ENCODE measurements at places on chromosomes 12 and 14.

DNA sequence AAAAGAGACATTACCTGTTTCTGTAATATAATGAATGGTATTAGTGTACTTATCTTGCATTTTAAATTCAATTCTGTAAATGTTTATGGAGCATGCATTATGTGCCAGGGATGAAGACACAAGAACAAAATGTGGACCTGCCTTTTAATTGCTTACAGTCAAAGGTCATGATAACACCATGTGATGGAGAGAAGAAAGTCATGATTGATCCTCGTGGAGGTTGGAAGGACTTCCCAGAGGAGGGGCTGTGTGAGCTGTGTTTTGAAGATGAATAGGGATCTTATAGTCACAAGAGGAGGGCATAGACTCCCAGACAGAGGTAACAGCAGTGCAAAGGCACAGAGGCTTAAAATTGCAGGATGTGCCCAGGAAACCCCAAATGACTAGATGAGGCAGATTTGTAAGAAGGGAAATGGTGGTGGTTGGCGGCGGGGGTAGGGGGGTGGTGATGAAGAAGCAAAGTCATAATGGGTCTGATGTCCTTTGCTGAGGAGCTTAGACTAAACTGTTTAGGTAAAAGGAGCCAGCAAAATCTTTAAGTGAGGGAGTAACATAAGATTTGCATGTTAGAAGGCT, 151.5 kb downstream of the PRKCH start:
- H3K27me3 ChIP-seq = no peaks in the 10 kb centered on the region
- peaks cover 69% of the 10 kb centered on the region for H3K4me1 ChIP-seq
- H3K27ac ChIP-seq = peak overlapping the region; percentile 79
- H3K4me3 ChIP-seq = no peak overlapping the region
- DNase-seq = no peak

GRCh38 chr12:97912943-97913342, 450.3 kb downstream of the RMST start:
- no peaks in the 10 kb centered on the region for H3K36me3 ChIP-seq
- no peak for DNase-seq
- no peak overlapping the region for H3K4me3 ChIP-seq
- no peaks in the 10 kb centered on the region for H3K27me3 ChIP-seq
- no peak overlapping the region for H3K27ac ChIP-seq

- no peaks in the 10 kb centered on the region for H3K36me3 ChIP-seq
- no peaks in the 10 kb centered on the region for H3K27me3 ChIP-seq
- H3K27ac ChIP-seq = no peak overlapping the region
- H3K4me3 ChIP-seq = no peak overlapping the region
- peak; percentile 50 for DNase-seq
- peaks cover 44% of the 10 kb centered on the region for H3K4me1 ChIP-seq
Measured at GRCh38 chr12:13534645-13535398, 338.3 kb downstream of the EMP1 start.

GRCh38 chr12:98817742-98818141, 172.7 kb downstream of the APAF1 start:
- DNase-seq = no peak
- H3K4me1 ChIP-seq = no peaks in the 10 kb centered on the region
- no peaks in the 10 kb centered on the region for H3K36me3 ChIP-seq
- no peak overlapping the region for H3K4me3 ChIP-seq
- no peak overlapping the region for H3K27ac ChIP-seq
- peaks cover 7% of the 10 kb centered on the region for H3K27me3 ChIP-seq

DNA sequence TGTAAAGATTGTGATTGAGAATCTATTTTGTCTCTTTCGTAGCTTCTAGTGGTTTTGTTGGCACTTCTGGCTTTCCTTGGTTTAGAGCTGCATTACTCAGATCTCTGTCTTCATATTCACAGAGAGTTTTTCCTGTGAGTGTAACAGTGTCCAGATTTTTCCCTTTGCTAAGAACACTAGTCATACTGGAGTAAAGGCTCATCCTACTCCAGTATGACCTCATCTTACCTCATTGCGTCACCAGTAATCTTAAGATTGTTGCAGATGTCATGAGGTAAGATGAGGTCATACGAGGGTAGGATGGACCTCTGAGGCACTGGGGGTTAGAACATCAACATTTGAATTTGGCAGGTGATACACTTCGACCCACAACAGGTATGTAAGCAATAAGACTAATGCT, 461.2 kb downstream of the FLRT2 start:
- H3K27ac ChIP-seq = no peak overlapping the region
- DNase-seq = no peak
- no peak overlapping the region for H3K4me3 ChIP-seq
- H3K36me3 ChIP-seq = no peaks in the 10 kb centered on the region

DNA sequence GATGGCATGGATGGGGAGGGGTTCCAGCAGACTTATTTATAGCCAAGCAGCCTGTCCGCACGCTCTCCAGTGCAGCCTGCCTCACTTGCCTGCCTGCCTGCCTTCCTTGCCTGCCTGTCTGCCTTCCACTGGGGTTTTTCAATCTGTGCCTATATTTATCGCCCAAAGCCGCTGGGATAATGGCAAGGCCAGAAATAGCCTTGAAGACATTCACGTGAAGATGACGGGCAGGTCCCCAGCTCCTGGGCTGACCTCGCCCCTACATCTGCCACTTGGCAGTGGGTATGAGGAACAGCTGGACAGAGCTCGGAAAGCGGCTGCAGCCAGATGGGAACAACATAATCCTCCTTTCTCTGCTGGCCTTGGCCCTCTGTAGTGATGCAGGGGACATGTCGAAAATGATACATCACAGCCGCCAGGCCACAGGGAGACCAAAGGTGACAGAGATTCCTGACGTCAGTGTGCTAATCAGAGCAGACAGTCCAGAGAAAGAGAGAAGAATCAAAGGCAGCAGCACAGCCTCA, 53.3 kb downstream of the PITPNM2 start:
- H3K4me1 ChIP-seq = peaks cover 22% of the 10 kb centered on the region
- no peak overlapping the region for H3K27ac ChIP-seq
- H3K27me3 ChIP-seq = no peaks in the 10 kb centered on the region
- DNase-seq = no peak

- DNase-seq = no peak
- H3K27me3 ChIP-seq = no peaks in the 10 kb centered on the region
- peaks cover 15% of the 10 kb centered on the region for H3K36me3 ChIP-seq
- H3K4me1 ChIP-seq = peaks cover 2% of the 10 kb centered on the region
- no peak overlapping the region for H3K4me3 ChIP-seq
- no peak overlapping the region for H3K27ac ChIP-seq
Measured at GRCh38 chr12:123731596-123731995, 19.4 kb downstream of the ATP6V0A2 start.

GRCh38 chr12:88867510-88867909, 287.2 kb upstream of the KITLG start:
- no peaks in the 10 kb centered on the region for H3K36me3 ChIP-seq
- no peak for DNase-seq
- no peak overlapping the region for H3K27ac ChIP-seq
- no peak overlapping the region for H3K4me3 ChIP-seq
- H3K4me1 ChIP-seq = no peaks in the 10 kb centered on the region

- no peaks in the 10 kb centered on the region for H3K27me3 ChIP-seq
- no peaks in the 10 kb centered on the region for H3K36me3 ChIP-seq
- H3K4me1 ChIP-seq = no peaks in the 10 kb centered on the region
- DNase-seq = no peak
- no peak overlapping the region for H3K4me3 ChIP-seq
Measured at GRCh38 chr12:63895841-63896240, 51.3 kb downstream of the SRGAP1 start.

- no peak overlapping the region for H3K27ac ChIP-seq
- no peaks in the 10 kb centered on the region for H3K36me3 ChIP-seq
- H3K4me1 ChIP-seq = no peaks in the 10 kb centered on the region
- H3K4me3 ChIP-seq = no peak overlapping the region
Measured at GRCh38 chr12:117501076-117501869, 139.8 kb upstream of the NOS1 start.

- no peaks in the 10 kb centered on the region for H3K4me1 ChIP-seq
- H3K36me3 ChIP-seq = no peaks in the 10 kb centered on the region
- no peak overlapping the region for H3K4me3 ChIP-seq
- no peak for DNase-seq
Measured at GRCh38 chr14:66965831-66966230, 223.4 kb upstream of the GARIN2 start.

GRCh38 chr12:82955043-82955442, 268.3 kb downstream of the TMTC2 start:
- H3K36me3 ChIP-seq = no peaks in the 10 kb centered on the region
- DNase-seq = no peak
- H3K27me3 ChIP-seq = no peaks in the 10 kb centered on the region
- H3K27ac ChIP-seq = no peak overlapping the region
- no peaks in the 10 kb centered on the region for H3K4me1 ChIP-seq

DNA sequence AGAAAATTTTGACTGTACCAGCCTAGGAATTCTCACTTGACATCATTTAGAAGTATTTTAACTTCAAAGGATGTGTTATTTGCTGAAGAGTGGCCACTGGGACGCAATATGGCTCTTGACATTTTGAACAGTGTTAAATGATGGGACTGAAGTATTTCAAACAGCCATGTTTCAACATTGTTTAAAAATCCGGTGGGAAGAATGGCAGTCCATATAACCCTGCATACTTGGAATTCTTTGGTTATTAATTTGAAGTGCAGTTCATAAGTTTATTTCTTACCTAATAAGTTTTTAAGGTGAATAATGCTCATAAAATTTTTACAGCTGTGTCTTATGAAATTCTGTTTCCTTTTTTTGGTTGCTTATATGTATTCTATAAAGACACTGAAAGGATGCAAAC, 8.3 kb downstream of the TMTC2 start:
- H3K27ac ChIP-seq = no peak overlapping the region
- no peak overlapping the region for H3K4me3 ChIP-seq
- no peaks in the 10 kb centered on the region for H3K36me3 ChIP-seq
- DNase-seq = no peak
- no peaks in the 10 kb centered on the region for H3K27me3 ChIP-seq
- no peaks in the 10 kb centered on the region for H3K4me1 ChIP-seq

DNA sequence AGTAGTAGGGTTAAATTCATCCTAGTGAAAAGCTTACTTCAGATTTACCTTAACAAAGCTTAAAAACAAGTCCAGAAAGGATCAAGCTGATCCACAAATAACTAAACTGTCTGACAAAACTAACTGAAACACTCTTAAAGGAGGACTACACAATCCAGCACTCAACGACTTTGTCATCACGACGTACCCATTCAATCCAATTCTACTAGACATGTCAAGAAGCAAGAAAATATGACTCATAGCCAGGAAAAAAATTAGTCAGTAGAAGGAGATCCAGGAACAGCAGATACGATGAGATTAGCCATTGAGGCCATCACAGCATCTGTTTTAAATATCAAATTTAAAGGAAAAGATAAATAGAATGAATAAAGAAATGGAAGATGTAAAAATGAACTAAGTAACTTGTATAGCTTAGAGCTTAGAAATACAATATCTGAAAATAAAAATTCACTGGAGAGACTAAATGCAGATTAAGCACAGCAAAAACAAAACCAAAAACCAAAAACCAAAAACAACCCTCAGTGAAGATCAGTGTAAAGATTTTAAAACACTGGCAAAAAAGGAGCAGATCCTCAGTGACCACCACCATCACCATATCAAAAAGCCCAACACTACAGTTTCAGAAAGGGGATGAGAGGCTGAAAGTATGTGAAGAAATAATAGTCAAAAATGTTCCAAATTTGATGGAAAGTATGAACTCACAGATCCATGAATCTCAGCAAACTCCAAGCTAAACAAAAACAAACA, 95.0 kb upstream of the CCND2 start:
- no peak overlapping the region for H3K4me3 ChIP-seq
- DNase-seq = no peak
- no peak overlapping the region for H3K27ac ChIP-seq

GRCh38 chr12:78562368-78563205, 302.0 kb upstream of the SYT1 start:
- H3K27me3 ChIP-seq = no peaks in the 10 kb centered on the region
- H3K4me1 ChIP-seq = no peaks in the 10 kb centered on the region
- DNase-seq = no peak
- H3K36me3 ChIP-seq = no peaks in the 10 kb centered on the region
- H3K4me3 ChIP-seq = no peak overlapping the region

- no peak overlapping the region for H3K4me3 ChIP-seq
- H3K36me3 ChIP-seq = no peaks in the 10 kb centered on the region
Measured at GRCh38 chr12:108973629-108974152, 47.2 kb downstream of the SVOP start.

- H3K36me3 ChIP-seq = no peaks in the 10 kb centered on the region
- H3K4me3 ChIP-seq = no peak overlapping the region
- H3K27me3 ChIP-seq = peaks cover 52% of the 10 kb centered on the region
Measured at GRCh38 chr12:2960390-2960956, 1.3 kb downstream of the TEAD4 start.

GRCh38 chr12:96143827-96144565, 50.2 kb upstream of the ELK3 start:
- H3K36me3 ChIP-seq = no peaks in the 10 kb centered on the region

DNA sequence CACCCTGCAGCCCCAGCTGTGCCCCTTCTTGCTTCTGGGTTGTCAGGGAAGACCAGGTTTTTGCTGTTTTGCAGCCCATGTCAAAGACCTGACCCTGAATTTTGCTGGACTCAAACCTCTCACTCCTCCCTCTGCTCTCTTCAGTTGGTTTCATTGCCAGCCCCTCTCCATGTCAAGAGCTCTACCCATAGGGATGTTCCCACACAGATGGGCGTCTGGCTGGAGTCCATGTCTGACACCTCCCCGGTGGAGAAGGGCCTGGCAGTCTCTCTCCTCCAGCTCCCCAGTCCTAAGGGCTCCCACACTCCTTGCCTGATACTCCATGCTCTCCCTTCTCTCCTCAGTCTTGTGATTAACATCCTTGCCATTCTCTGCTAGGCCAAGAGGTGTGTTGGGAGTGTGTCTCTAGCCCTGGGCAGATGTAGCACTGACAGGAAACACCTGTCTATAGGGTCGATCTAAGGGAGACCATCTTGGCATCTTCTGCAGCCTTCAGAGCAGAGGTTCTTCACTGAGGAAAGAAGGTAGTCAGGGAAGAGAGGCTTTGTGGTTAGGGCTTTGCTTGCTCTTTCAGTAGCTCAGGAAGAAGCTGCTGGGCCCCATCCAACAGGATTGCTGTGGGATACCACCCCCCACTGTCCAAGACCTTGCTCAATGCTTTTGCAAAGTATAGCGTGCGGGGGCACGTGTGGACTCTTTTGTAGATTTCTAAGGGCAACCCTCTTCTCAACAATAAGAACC, 4.7 kb downstream of the ASIC1 start:
- no peak overlapping the region for H3K27ac ChIP-seq
- H3K36me3 ChIP-seq = no peaks in the 10 kb centered on the region
- peaks cover 6% of the 10 kb centered on the region for H3K27me3 ChIP-seq
- H3K4me1 ChIP-seq = peaks cover 7% of the 10 kb centered on the region

GRCh38 chr14:74702293-74702692, 10.6 kb downstream of the AREL1 start:
- no peak for DNase-seq
- H3K4me1 ChIP-seq = no peaks in the 10 kb centered on the region
- peaks cover 25% of the 10 kb centered on the region for H3K36me3 ChIP-seq
- no peak overlapping the region for H3K4me3 ChIP-seq

- no peak overlapping the region for H3K4me3 ChIP-seq
- no peaks in the 10 kb centered on the region for H3K27me3 ChIP-seq
- H3K36me3 ChIP-seq = no peaks in the 10 kb centered on the region
- H3K4me1 ChIP-seq = no peaks in the 10 kb centered on the region
- DNase-seq = no peak
- no peak overlapping the region for H3K27ac ChIP-seq
Measured at GRCh38 chr12:28027947-28028724, 55.6 kb upstream of the PTHLH start.

- DNase-seq = peak; percentile 74
- no peaks in the 10 kb centered on the region for H3K27me3 ChIP-seq
- H3K27ac ChIP-seq = peak overlapping the region; percentile 89
- peaks cover 22% of the 10 kb centered on the region for H3K4me1 ChIP-seq
Measured at GRCh38 chr14:93369713-93370266, 22.8 kb downstream of the COX8C start.
